ENCODE measurements at places on chromosomes 2 and 18. TPM values are rescaled to one million over a fixed set of nuclear protein-coding genes. Genes with fewer than 3 reads are reported as not detected.

The FAM124B gene
- total RNA-seq, result 1.3 TPM

The POTEI gene
- total RNA-seq, result not detected

The KIAA2012 gene
- not detected for total RNA-seq

The GALNT14 gene
- 0.17 TPM for total RNA-seq

DNA sequence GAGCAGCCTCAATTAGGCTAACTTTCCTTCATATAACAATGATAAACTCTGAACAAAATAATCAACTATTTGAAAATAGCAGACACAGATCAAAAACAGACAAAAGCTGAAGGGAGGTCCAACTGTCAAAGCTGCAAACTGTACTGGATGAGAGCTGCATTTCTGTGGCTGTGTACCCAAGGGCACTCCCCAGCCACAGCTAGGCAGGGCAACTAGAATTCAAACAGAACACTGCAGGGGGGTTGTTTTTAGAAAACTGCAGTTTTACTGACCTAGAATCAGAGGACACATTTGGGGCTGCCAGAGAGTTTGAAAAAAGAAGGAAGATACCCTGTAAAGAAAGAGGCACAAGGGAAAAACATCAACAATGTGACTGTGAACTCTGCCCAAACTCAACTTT lies 56.8 kb downstream of the SMAD2 start:
- peaks cover 27% of the 10 kb centered on the region for H3K4me1 ChIP-seq
- no peak for DNase-seq
- no peak overlapping the region for H3K27ac ChIP-seq
- H3K27me3 ChIP-seq, result no peaks in the 10 kb centered on the region

The FBXO15 gene
- total RNA-seq, result not detected

GRCh38 chr2:179106676-179107428 lies 56.9 kb upstream of the CCDC141 start:
- peaks cover 33% of the 10 kb centered on the region for H3K36me3 ChIP-seq
- no peaks in the 10 kb centered on the region for H3K4me1 ChIP-seq
- H3K4me3 ChIP-seq, result no peak overlapping the region
- no peaks in the 10 kb centered on the region for H3K27me3 ChIP-seq
- H3K27ac ChIP-seq, result no peak overlapping the region

DNA sequence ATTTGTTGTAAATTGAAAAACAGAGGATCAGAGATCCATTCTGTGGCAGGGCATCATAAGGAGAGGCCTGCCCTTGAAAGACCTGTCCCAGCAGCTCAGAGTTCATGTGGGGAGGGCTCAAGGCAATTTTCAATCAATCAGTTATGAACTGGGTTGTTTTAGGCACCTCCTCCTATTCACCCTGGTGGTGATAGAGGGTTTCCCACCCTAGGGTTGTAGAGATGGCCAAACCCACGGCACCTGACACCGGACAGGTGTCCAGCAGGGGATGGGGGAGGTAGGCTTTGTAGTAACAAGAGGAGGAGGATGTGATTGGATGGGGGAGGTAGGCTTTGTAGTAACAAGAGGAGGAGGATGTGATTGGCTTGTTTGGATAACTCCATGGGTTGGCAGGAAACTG lies 205.7 kb downstream of the SOCS6 start:
- H3K4me3 ChIP-seq, result no peak overlapping the region
- H3K4me1 ChIP-seq, result no peaks in the 10 kb centered on the region
- H3K27ac ChIP-seq, result no peak overlapping the region

- no peaks in the 10 kb centered on the region for H3K27me3 ChIP-seq
- no peak for DNase-seq
- H3K36me3 ChIP-seq, result no peaks in the 10 kb centered on the region
- no peak overlapping the region for H3K4me3 ChIP-seq
- H3K4me1 ChIP-seq, result peaks cover 7% of the 10 kb centered on the region
Measured at GRCh38 chr2:218386505-218387368, 4.7 kb downstream of the SLC11A1 start.

DNA sequence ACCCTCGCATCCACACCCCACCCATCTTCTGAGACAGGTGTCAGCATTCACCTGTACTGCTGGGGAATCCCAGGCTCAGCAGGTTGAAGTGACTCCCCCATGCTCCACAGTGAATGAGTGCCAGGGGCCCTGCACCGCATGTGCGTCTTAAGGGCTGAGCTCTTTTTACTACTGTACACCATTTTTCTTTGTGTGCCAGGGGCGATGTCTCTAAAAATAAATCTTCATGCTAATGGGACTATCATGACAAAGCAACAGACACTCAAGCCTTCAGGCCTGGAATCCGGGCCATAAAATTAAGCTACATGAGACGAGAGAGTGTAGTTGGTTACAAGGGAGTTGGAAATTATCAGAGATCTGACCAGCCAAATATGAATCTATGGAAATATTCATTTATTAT lies 294.8 kb downstream of the LPIN1 start:
- no peak overlapping the region for H3K4me3 ChIP-seq
- H3K27ac ChIP-seq, result no peak overlapping the region
- no peaks in the 10 kb centered on the region for H3K4me1 ChIP-seq

- no peaks in the 10 kb centered on the region for H3K4me1 ChIP-seq
- H3K36me3 ChIP-seq, result peaks cover 50% of the 10 kb centered on the region
- H3K27me3 ChIP-seq, result no peaks in the 10 kb centered on the region
Measured at GRCh38 chr2:203059567-203060240, 45.0 kb downstream of the NBEAL1 start.

The ST8SIA5 gene
- total RNA-seq, result 16.8 TPM

GRCh38 chr2:12774395-12774727 lies 57.6 kb downstream of the TRIB2 start:
- H3K27ac ChIP-seq, result no peak overlapping the region
- H3K36me3 ChIP-seq, result no peaks in the 10 kb centered on the region
- H3K4me1 ChIP-seq, result peaks cover 15% of the 10 kb centered on the region
- no peak for DNase-seq
- no peak overlapping the region for H3K4me3 ChIP-seq

DNA sequence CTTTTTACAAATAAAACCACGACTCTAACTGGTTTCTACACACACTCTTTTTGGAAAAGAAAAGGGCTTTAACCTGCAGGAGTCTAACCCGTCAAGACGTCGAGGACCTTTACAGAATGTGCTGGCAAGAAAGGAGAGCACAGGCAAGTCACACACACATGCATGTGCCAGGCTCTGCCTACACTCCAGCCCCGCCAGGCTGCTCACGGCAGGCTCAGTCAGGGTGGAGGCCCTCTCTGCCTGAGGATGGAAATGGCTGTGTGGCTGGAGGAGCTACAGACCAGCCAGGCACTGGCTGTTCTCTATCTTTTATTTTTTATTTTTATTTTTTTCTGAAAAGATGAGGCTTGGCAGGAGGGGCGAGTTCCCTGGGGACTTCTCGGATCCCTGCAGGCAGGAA lies 10.2 kb downstream of the SIX3 start:
- peak overlapping the region; percentile 45 for H3K4me3 ChIP-seq
- peaks cover 86% of the 10 kb centered on the region for H3K27me3 ChIP-seq
- no peak for DNase-seq
- H3K27ac ChIP-seq, result no peak overlapping the region
- H3K4me1 ChIP-seq, result peaks cover 24% of the 10 kb centered on the region

DNA sequence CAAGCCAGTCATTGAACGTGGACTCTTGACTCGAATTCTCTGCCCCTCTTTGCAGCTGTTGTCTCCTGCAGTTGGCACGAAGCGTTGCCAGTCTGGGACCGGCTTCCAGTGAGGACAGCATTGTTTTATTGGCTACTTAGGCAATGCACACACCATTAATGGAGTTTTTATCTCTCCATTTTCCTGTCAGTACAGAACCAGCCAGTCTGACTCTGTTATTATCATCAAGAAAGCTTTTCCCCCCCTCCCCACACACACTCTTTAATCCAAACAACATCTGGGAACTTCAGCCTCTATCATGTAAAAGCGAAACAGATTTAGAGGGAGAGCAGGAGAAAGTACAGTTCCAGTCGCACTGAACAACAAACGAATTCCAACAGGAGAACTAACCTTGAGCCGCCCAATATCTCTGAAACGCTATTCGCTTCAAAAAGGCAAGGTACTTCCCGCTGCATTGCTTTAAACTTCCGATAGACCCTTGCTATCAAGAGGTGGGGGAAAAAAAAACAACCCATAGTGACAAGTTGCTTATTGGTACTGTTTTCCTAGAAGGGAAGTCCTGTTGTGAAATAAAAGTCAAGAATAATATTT lies 38.2 kb downstream of the ACVR1 start:
- H3K4me1 ChIP-seq, result peaks cover 50% of the 10 kb centered on the region
- H3K4me3 ChIP-seq, result no peak overlapping the region
- no peaks in the 10 kb centered on the region for H3K27me3 ChIP-seq
- no peaks in the 10 kb centered on the region for H3K36me3 ChIP-seq
- peak; percentile 44 for DNase-seq

DNA sequence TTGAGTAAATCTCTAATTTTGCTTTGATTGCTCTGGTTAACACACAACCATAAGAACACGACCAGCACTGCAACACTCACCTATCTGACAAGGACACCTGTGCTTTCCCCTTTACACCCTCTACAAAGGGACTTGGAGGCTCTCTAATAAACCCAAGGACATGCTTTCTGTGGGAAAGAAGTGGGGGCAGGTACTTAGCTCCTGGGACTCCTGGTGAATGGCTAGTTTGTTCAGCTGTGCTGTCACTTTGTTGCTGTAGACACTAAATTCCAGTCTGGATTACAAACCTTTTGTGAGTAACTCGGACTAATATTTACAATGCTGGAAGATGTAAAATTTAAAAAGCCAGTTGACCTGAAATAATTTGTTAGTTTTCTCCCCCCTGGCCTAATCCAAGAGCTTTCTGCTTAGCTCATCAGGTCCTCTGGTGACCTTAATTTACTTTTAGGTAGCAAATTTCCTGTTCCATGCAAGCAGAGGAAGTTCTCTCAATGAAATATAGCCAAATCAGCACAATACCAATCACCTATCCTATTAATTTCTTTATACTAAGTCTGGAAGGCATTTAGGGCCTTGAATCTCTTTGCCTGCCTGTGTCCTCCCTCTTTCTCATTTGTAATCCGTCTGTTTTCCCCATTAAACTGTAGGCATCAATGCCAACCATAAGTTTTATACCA lies 67.5 kb downstream of the PLCL1 start:
- H3K27me3 ChIP-seq, result no peaks in the 10 kb centered on the region
- H3K4me3 ChIP-seq, result no peak overlapping the region
- DNase-seq, result no peak
- H3K36me3 ChIP-seq, result no peaks in the 10 kb centered on the region
- no peaks in the 10 kb centered on the region for H3K4me1 ChIP-seq
- H3K27ac ChIP-seq, result peak overlapping the region; percentile 33

DNA sequence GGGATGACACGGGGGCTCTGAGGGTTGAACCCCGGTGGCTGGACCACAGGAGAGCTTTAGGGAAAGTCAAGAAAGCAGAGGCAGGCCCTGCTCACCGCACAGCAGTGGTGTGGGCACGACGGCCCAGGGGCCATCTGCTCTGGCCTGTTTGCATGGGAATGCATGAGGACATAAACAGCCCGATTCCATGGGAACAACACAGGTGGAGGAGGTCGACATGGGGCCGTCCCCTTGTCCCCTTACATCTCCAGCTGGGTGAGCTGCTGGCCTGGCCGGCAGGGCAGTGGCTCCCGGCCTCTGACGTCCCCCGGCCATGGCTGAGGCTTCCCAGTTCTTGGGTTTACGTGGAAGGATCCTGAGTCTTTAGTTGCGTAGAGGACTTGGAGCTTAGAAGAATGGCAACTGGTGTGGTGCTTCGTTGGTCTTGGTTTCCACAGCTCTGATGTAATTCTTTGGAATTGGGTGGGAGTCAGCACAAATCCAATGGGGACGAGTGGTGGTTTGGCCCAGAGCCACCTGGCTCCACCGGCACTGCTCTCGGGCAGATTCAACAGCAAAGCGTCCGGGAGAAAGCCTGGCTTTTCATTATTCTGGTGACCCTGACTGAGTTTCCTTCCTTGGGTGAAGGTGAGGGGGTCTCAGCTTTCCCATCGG lies 98.3 kb upstream of the HDAC4 start:
- no peaks in the 10 kb centered on the region for H3K36me3 ChIP-seq
- H3K27ac ChIP-seq, result no peak overlapping the region
- H3K4me1 ChIP-seq, result peaks cover 4% of the 10 kb centered on the region
- peak; percentile 37 for DNase-seq

The MARCO gene
- total RNA-seq, result 0.47 TPM

DNA sequence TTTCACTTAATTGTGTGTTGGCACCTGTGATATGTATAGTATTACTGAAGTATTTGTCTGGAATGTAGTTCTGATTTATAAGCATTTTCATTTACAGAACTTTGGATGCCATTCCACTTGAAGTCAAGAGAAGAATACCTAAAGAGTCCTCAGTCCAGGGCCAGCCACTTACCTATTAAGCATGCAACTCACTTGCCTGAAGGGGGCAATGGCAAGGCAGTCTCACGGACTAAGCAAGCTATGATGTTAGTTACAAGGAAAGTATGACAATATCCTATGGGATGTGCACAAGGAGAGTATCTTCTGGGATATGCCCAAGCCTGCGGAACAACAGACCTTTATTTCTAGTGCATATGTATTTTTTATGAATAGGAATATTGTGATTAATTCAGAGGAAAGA lies 369.4 kb upstream of the GCFC2 start:
- H3K27me3 ChIP-seq, result no peaks in the 10 kb centered on the region
- no peak for DNase-seq
- no peaks in the 10 kb centered on the region for H3K4me1 ChIP-seq
- H3K27ac ChIP-seq, result no peak overlapping the region
- no peaks in the 10 kb centered on the region for H3K36me3 ChIP-seq

GRCh38 chr2:224612578-224612977 lies 27.4 kb upstream of the CUL3 start:
- H3K36me3 ChIP-seq, result no peaks in the 10 kb centered on the region
- H3K4me1 ChIP-seq, result no peaks in the 10 kb centered on the region
- no peak overlapping the region for H3K4me3 ChIP-seq
- no peak for DNase-seq

- H3K4me3 ChIP-seq, result no peak overlapping the region
- no peak overlapping the region for H3K27ac ChIP-seq
- no peaks in the 10 kb centered on the region for H3K36me3 ChIP-seq
- DNase-seq, result no peak
- no peaks in the 10 kb centered on the region for H3K27me3 ChIP-seq
Measured at GRCh38 chr2:101410746-101411145, 23.4 kb upstream of the CREG2 start.

- no peaks in the 10 kb centered on the region for H3K27me3 ChIP-seq
- DNase-seq, result peak; percentile 28
- H3K4me3 ChIP-seq, result no peak overlapping the region
Measured at GRCh38 chr2:157194097-157194688, 63.3 kb upstream of the GALNT5 start.

- no peaks in the 10 kb centered on the region for H3K27me3 ChIP-seq
- H3K4me3 ChIP-seq, result peak within 1 kb of the TSS; percentile 97
- peaks cover 31% of the 10 kb centered on the region for H3K4me1 ChIP-seq
- no peaks in the 10 kb centered on the region for H3K36me3 ChIP-seq
- H3K27ac ChIP-seq, result peak within 1 kb of the TSS; percentile 70
- DNase-seq, result peak; percentile 82
Measured at GRCh38 chr2:152335016-152335725, at the start of gene FMNL2. Gene FMNL2 (plus strand): TSS chr2:152335174.

The RND3 gene
- total RNA-seq, result 74.3 TPM

The SH3BP4 gene
- 6.3 TPM for total RNA-seq

DNA sequence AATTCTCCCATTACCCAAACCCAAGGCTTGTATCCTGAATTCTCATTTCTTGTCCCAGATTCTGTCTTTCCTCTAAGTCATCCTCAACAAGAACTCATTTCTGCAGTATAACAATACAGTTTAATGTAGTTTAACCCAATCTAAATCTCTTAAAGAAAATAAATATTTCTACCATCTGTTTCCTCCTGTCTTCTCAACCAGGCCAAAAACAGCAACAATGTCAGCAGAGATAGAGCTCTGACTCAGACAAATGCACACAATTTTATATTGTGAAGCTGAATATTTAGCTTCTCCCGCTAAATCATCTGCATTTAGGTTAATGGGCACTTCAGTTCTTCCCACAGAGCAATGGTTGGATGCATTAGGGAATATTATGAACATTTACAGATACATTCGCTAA lies 35.7 kb upstream of the KYNU start:
- H3K36me3 ChIP-seq, result no peaks in the 10 kb centered on the region
- no peak overlapping the region for H3K27ac ChIP-seq
- no peak overlapping the region for H3K4me3 ChIP-seq
- no peaks in the 10 kb centered on the region for H3K4me1 ChIP-seq
